ENCODE measurements at places on chromosomes 3 and 15.

GRCh38 chr3:24299246-24299805 is 195.3 kb downstream of the THRB start:
- DNase-seq, result no peak

GRCh38 chr3:73094951-73095350 is 33.5 kb downstream of the EBLN2 start:
- DNase-seq, result no peak

DNA sequence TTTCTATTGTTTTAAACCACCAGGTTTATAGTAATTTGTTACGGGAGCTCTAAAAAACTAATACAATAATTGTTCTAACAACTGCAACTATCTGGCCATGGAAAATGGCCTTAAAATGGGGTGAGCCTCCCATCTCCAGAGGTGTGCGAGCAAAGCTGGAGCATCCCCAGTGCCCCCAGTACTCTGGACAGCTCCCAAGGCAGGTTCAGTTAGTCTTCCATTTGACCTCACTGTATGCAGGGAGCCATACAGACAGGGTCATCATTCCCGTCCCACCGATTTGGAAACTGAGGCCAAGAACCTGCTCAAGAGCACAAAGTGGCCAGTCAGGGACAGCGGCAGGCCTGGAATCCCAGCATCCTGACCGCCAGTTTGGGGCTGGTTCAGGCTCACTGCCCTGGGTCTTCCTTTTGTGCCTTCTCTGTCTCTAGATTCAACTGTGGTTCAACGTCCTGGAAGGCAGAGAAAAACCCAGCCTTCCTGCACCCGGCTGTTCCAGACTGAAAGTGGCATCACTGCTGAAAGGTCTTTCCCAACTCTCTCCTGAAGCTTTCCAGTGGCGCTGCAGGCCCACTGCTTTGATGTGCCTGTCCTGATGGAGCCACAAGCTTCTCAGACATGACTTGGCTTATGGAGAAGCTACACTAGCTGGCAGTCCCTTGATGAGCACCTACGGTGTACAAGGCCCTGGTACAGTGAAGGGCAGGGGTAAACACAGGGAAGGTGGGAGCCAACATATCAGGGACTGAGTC is 76.6 kb upstream of the LINGO1 start:
- DNase-seq, result no peak

DNA sequence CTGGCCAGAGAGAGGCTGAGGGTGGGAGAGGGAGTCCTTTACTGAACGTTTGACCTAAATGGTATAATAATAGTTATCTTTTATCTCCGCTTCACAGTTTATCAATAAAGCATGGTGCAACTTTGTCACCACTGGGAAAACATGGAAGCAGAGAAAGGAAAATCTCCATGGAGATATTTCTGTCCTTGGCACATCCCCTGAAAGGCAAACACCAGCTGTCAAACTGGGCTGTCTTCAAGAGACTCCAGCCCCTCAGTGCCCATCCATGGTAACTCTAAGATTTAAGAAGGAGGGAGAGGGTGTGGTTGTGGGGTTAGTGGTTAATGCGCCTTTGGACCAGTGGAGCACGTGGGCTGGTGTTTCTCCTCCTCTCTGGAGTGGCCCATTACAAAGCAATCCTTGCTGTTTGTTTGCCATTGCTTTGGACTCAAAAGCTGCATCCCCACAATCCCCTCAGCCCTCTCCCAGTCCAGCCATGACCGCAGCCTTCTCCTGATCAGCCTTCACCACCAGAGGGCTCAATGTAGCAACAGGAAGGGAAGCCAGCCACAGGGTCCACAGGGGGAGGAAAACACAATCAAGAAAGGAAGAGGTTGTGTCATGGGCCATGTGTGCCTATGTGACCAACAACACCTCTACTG is 38.2 kb upstream of the FAM174B start:
- DNase-seq, result peak; percentile 83

- DNase-seq, result no peak
Measured at GRCh38 chr3:182983876-182984275, 3.5 kb upstream of the DCUN1D1 start.

DNA sequence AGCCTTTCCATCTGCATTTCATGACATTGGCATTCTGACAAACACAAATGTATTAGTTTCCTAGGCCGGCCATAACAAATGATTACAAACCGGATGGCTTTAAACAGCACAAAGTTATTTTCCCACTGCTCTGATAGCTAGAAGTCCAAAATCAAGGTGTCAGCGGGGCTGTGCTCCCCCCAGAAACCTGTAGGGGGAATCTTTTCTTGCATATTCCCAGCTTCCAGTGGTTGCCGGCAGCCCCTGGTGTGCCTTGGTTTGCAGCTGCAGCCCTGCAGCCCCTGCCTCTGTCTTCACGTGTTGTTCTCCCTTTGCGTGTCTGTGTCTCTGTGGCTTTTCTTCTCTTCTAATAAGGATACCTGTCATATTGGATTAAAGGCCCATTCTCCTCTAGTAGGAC is 79.0 kb upstream of the CDV3 start:
- peak; percentile 49 for DNase-seq

DNA sequence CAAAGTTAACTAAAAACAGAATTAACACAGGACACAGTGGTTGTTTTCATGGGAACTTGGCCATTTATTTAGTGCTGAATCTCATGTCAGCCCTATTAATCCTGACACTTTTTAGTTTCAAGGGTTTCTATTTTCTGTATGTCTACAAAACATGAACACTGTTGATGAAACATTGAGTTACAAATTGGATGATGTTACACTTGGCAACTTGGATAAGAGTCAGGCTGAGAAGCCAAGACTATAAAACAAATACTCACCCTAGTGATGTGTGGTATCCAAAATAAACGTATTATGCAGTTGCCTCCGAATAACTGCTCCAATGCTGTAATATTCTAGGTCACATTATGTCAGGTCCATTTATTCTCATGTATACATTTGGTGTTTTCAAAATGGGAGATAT is 349.6 kb downstream of the ZIC1 start:
- DNase-seq, result no peak
